Muscle of back (tissue), 13 donors: ENCODE measurements at places on chromosomes 13 and 19.

- DNase-seq = peak; percentile 88
These were observed 60.6 kb downstream of the CDADC1 start for GRCh38 chr13:49308097-49308875.

GRCh38 chr13:98158172-98158899 is 15.4 kb downstream of the FARP1 start:
- peak; percentile 62 for DNase-seq

- no peak for DNase-seq
These were observed 75.4 kb upstream of the GPR183 start for GRCh38 chr13:99382428-99383133.

- DNase-seq = no peak
These were observed 26.2 kb downstream of the CELF5 start for GRCh38 chr19:3250675-3251074.

DNA sequence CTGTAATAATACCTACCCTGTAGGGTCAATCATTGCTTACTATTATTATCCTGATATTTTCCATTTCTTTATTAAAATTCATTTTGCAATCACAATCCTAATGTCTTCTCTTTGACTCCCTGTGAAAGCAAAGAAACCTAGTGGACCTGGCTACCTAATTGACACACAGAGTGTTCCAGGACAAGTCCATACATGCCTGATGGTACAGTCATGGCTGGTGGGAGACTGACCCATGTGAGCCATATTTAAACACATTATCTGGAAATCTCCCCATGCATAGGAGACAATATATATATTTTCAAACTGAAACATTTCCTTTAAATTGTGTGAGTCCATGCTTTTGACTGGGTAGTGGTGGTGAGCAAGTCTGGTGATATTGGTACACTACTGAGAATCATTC is 230.6 kb upstream of the DACH1 start:
- no peak for DNase-seq

DNA sequence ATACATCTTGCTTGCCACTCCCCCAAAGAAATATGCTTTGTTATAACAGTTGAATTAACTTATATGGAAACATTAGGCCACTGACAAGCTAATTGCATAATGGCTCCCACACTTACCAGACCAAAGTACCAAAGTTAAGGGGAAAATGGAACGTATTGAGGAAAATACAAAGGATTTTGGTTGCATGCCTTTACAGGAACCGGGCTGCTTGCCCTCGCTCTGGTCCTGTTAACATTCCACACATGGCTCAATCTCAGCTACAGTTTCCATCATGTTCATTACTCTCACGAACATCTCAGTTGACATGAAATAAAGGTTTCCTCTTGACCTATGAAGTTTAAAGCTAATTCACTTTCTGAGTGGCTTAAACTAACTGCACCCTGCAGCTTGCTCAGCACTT is 220.7 kb upstream of the RXFP2 start:
- DNase-seq = no peak

DNA sequence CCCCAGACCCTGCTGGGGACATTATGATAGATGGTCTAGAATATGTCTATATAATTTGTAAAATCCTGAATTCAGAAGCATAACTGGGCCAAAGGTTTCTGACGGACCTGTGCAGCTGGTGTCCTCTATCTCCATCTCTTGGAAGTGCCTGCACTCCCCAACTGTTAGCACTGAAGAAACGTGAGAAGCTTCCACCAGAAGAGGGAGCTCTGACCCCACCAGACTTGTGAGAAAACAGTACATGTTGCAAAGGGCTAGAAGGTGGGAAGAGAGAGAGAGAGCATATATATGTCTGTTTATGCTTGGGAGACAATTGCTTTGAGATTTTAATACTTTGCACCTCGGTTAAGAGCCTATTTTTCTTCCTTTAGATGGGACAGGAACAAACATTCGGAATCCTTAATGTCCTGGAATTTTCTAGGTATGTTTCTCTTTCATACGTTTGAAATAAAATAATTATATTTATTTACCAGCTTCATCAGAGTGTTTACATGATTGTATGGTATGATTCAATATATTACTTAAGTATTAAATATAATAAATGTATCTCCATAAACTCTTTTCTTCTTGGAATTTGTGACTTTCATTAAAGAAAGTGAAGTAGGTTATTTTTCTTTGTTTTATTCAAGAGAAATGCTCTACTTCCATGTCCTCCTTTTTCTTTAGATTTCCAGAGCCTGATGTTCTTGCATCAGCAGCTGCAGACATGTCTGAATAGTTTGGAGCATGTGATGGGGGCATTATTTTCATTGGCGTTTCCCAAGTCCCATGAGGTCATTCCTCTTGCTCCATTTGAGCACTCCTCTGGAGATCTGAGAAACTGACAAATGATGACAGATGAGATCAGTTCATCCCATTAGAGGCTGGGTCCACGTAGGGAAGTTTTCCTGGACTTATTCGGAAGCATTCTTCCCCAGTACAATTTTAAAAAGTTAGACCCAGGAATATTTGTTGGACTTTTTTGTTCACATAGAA is 202.9 kb downstream of the ATP8A2 start:
- peak; percentile 94 for DNase-seq
